Ascending aorta (tissue), 2 donors: ENCODE measurements at places on chromosomes 3 and 15. TPM values are rescaled to one million over a fixed set of nuclear protein-coding genes. Genes with fewer than 3 reads are reported as not detected.

ST3GAL6 gene
- total RNA-seq = 2.7 TPM

DNA sequence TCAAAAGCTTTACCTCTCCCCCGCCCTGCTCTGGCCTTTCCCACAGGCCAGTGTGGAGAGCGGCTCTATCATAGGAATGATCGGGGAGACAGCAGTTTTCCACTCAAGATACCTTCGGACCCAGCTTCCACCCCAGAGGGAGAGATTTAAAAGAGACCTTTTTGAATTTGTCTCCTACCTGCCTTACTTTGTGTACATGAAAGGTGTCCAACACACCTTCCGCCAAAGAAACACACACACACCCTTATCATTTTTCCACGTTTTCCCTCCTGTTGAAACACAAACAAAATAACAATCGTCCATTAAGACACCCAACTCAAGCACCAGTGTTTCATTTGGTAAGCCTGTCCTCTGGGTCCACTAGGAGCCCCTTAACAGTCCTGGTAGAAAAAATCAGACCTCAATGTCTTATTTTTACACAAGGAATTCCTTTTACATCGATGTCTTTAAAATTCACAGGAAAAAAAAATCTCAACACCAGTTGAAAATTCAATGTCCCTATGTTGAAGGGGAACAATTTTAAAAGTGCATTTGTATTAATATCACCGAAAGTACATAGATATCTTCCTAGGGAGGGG, 4.0 kb downstream of the HES1 start:
- DNase-seq = no peak

DNA sequence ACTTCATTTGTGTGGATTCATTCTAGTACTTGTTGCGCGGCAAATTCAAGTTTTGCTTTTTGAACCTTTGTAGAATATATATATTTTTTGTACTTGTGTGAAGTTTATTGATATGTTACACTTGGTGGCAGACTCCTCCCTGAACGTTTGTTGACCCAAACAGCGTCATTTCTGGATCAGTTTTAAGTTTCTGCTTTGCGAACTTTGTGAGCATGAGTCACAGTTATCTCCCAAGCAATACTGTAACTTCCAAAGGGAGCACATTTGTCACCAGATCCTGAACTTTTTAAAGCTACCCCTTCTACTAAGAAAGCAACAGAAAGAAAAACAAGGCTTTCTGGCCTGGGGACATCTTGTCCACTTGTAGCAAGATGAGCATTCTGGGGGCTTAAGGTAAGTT, 74.8 kb upstream of the CACNA2D3 start:
- no peak for DNase-seq

GRCh38 chr3:15635121-15635661, 33.6 kb downstream of the BTD start:
- no peak for DNase-seq

DNA sequence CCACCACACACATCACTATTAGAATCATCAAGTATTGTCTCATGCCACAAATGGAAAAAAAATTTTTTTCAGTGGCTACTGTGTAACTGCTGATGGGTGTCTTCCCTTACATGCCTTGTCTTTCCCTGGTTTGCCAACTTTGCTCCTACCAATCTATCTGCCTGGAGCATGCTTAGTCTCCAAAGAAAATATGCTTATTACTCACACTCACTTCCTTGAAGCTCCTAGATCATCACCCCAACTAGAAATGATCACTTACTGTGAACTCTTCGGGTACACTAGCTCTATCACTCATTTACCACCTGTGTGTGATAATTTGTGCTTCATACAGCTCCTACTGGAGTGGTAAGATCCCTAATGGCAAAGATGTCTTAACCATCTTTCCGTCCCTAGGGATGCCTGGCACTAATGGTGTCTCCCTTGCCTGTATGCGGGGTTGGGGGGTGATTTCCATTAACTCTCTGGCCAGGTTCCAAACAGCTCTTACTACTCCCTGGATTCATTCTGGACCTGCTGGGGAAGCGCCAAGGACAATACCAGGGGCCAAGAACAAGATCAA, 799 bp downstream of the VPS33B start:
- no peak for DNase-seq
